Brain pericyte (primary cell): ENCODE measurements at places on chromosomes 16 and 17.

DNA sequence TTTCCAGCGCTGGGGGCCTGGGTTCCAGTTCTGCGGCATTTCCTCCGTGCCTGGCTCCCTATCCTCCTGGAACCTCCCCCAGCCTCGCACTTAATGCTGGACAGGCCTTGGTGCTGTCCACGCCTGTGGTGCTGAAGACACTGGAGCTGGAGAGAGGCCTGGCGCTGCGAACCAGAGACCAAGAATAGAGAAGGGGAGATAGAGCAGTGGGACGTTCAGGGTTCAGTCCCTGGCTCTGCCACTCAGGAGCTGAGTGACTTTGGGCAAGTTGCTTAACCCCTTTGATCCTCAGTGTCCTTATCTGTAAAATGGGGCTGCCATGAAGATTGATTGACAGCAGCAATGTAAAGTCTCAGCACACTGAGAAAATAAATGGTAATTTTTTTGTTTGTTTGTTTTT, 11.9 kb downstream of the SBK1 start:
- no peak for DNase-seq

DNA sequence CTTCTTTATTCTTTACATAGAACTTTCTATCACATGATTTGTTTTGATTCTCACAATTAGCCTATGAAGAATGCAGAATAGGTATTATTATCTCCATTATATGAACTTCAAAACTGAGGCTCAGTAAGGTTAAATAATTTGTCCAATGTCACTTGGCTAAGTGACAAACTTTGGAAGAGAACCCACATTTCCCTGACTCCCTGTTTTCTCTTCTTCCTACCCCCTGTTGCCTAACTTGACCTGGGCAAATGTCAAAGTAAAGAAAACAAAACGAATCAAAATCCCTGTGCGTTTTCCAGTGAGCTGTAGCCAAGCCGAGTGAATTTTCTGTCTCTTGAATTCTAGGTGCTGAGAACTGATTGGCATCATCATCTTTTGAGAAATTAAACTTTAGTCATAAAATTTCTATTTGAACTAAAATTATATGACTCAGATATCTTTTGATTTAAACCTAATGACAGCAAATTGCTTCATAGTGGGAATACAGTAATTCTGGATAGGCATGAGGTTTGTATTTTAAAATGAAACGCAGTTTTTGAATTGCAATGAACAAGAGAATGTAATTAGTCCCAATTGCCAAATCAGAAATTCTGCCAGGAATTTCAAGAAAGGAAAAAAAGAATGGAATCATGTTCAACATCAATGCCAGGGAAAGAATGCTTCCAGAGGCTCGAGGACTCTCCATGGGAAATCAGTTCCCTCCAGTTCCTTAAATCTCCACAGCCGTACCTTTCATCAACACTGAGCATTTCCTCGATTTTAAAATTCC, 4.6 kb upstream of the NACA2 start:
- DNase-seq = no peak

DNA sequence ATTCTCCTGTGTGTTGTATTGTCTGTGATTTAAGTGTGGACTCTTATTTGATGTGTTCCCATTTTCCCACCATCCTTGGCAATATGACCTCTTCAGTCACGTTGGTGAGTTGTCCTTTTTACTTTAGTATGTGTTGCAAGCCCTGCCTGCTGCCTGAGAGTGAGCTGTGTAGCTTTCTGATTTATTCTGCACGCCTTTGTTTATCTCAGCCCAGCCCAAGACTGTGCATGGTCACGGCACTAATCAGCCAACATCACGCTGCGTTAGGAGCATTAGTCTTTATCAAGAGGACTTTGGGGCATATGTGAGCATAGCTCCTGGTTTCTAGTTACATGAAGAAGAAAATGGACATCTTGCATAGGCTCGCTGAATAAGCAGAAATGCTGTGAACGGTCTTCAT, 6.0 kb downstream of the TOM1L1 start:
- no peak for DNase-seq

DNA sequence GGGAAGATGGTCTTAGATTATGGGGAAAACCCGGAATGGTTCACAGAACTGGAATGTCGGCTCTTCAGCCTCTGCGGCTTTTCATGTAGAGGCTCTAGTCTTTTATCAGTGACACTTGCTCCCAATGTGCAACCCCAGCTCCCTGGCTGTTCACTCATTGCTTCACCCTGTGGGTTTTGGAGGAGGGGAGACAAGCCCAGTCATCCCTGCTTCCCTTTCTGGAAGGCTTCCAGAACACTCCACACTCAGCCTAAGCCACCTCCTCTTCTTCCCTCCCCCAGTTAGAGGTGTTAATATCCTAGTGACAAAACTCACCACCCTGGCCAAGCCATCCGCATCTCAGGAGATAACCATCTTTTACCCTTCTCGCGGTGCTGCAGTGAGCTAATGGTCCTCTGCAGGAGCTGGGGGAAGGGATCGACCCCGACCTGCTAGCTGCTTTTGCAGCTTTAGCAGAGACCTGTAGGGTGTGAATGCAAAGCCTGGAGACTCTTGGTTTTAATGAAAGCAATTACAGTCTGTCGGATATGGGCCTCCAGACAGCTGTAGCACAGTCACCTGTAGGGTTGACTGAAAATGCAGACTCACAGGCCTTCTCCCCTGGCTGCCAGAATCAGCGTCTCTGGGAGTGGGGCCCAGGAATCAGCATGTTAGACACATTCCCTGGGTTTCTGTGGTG, 24.3 kb upstream of the LASP1NB start:
- DNase-seq = no peak

DNA sequence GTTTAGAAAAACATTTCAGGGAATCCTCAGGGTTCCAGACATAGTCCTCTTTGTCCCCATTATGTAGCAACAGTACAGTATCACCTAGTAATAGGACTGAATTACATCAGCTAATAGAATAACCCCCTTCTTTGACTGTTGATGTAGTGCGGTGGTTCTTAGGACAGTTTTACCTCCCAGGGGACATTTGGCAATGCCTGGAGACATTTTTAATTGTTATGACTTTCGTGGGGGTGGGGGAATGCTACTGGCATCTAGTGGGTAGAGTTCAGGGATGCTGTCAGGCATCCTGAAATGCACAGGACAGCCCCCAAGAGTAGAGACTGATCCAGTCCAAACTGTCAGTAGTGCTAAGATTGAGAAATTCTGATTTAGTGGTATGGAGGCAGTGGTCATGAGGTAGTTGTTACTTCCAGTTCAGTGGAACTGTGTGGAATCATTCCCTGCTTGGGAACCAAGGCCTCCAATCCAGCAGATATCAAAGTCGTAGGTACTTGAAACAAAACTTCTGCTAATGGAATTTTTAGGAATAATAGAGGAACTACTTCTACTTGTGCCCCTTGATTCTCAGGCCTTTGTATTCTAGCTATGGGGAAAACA, 20.3 kb downstream of the NF1 start:
- no peak for DNase-seq

GRCh38 chr17:81277421-81277820, 17.7 kb downstream of the SLC38A10 start:
- DNase-seq = no peak

- no peak for DNase-seq
These were observed 367 bp downstream of the MGRN1 start for GRCh38 chr16:4624827-4625559.

GRCh38 chr17:46056800-46057304, 57.8 kb downstream of the STH start:
- DNase-seq = no peak

GRCh38 chr17:1002771-1003555, 6.0 kb downstream of the TIMM22 start:
- DNase-seq = peak; percentile 77

DNA sequence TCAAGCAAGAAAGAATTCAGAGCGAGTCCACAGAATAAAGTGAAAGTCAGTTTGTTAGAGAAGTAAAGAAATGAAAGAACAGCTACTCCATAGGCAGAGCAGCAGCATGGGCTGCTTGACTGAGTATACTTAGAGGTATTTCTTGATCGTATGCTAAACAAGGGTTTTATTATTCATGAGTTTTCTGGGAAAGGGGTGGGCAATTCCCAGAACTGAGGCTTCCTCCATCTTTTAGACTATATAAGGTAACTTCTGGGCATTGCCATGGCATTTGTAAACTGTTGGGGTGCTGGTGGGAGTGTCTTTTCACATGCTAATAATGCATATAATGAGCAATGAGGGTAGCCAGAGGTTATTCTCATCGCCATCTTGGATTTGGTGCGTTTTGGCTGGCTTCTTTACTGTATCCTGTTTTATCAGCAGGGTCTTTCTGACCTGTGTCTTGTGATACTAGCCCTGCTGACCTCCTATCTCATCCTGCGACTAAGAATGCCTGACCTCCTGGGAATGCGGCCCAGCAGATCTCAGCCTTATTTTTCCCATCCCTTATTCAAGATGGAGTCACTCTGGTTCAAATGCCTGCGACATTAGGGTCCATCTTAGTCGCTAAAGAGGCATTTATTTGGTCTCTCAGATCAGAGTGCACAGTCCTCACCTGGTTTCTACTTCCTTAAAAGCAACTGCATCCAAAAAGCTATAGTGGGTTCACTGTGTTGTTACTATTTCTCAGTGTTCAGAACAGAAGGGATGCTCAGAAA, 100.6 kb upstream of the CACNG5 start:
- no peak for DNase-seq

GRCh38 chr16:62620275-62620674, 584.0 kb upstream of the CDH8 start:
- no peak for DNase-seq

GRCh38 chr17:13521784-13522183, 79.9 kb downstream of the HS3ST3A1 start:
- DNase-seq = no peak

- no peak for DNase-seq
These were observed 953 bp downstream of the TBX6 start for GRCh38 chr16:30090610-30091331.

GRCh38 chr16:4514606-4515005, 24.0 kb downstream of the CDIP1 start:
- DNase-seq = no peak

DNA sequence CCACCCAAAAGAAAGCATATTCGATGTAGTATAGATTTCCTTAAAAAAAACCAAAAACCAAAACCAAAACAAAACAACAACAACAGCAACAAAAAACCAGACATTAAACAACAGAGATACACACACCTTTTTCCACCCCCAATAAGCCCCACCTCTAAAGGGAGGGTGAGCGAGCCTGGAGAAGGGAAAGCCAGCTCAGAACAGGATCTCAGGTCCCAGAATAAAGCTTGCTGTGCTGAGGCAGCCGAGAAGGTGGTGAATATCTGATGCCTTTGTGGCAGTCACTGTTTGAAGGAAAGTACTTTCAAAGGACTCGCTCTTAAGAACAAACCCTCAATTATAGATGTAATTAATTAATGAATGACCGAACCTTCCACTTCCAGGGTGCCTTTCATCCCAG, 470 bp downstream of the KRT23 start:
- DNase-seq = no peak

DNA sequence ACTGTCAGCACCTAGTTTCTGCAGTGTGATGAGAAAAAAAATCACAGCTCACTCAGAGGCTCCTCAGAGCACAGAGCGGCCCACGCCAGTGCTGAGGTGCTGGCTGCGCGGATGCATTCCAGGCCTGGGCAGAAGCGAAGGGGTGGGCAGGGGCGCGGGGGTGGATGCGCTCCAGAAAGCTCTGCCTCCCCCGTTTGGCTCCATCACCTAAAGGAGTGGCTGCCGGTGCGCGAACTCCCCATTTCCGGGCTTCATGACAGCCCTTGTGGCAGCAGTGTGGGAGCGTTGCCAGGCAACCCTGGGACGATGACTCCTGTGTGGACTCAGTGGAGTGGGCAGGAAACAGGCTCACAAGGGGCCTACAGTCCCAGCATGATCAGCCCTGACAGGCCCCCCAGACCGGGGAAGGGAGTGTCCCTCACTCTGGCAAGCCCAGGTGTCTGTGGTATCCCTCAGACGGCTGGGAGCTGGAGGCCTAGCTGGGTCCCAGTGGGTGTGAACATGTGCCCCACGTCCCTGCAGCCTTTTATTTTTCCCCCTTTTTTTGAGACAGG, 32.8 kb upstream of the NUDT16L1 start:
- no peak for DNase-seq

GRCh38 chr17:29357821-29358232, 32.3 kb upstream of the TAOK1 start:
- DNase-seq = no peak

DNA sequence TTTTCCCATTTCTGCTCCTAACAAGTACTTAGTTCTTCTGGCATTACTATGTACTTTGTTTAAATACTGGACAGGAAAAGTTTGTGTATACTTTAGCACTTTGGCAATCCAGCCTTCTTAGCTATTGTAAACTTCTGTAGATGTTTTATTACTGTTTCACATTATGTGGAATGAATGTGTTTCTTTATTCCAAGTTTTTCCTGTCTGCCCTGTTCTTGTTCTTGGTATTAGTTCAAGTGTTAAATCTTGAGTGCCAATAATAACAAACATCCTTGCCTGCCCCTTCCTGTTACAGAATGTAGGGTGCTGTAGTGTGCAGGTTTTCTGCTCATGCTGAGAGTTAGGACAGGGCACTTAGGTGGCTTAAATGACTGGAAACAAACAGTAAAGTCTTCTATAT, 7.3 kb upstream of the CAPNS2 start:
- no peak for DNase-seq

DNA sequence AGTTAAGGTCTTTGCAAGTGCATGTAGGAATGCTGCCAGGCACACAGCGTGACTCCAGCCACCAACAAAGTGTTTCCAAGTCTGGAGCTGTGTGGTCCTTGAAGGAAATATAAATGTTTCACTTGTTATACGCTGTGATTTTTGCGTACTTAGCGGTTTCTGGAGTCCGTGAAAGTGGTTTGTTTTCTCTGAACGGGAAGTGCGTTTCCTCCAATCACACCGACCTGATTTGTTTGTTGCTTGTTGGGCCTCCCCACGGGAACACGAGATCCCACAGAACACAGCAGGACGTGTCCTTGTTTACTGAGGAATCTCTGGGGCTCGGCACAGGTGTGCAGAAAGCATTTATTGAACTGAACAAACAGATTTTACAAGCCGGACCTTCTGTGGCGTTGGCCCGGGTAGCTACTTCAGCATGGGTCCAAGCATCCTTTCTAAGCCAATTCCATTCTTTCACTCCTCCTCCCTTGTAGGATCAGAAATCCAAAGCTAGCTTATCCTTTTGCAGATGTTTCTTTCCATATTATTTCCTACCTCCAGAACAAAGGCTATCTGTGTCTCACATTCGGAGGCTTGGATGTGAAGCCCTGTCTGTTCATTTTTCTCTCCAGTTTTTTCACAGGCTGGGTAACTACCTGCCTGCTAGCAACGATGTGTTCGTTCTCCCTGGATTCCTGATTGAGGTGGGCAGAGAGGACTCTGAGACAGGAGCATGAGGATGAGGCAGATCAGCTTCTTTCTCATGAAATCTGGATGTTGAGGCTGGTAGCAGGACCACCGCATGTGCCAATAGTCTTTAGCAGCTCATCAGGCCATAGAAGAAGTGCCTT, 44.6 kb downstream of the ABAT start:
- DNase-seq = no peak

- DNase-seq = no peak
These were observed 361.9 kb downstream of the C16orf95 start for GRCh38 chr16:86955136-86955855.

- no peak for DNase-seq
These were observed 17.5 kb downstream of the USP6 start for GRCh38 chr17:5133311-5133710.

DNA sequence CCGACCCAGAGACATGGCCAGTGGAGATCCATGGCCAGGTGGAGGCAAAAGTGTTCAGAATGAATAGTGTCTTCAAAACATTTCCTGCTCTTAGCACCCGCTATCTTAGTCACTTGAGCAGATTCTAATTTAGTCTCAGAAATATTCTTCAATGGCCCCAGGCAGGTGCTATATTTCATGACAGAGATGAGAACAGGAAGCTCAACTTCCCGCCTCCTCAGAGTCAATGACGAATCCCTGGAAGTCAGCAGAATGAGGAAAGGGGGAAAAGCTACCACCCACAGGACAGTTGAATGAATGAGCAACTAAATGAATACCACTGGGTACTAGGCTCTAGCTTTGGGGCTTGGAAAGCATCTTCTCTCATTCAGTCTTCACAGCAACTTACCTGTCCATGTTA, 147.2 kb downstream of the ASIC2 start:
- no peak for DNase-seq
